ENCODE measurements at places on chromosomes 12 and 14.
A peak's percentile ranks its signal among the peaks of the same experiment; 100 is the strongest.

DNA sequence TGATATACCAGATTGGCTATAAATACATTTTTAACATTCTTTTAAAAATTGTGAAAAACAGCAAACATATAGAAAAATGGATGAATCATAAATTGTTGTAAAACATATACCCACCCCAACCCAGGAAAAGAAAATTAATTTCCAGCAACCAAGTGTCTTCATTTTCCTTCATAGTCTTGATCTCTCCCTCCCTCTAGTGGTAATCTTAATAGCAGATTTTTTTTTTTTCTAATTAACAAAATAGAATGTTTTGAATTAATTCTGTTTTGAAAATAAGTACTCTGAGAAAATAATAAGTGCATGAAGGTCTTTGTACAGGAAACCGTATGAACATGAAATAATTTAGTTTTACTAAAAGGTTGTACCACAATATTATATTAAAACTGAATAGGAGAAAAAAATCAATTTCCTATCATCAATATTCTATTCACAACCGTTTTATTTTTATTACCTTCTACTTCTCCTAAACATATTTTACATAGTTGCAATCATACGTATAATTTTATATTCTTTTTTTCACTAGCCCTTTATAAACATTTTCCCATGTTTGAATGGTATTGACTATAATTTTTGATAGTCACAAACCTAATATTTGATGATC is 7.0 kb downstream of the ETNK1 start:
- peak; percentile 52 for DNase-seq

DNA sequence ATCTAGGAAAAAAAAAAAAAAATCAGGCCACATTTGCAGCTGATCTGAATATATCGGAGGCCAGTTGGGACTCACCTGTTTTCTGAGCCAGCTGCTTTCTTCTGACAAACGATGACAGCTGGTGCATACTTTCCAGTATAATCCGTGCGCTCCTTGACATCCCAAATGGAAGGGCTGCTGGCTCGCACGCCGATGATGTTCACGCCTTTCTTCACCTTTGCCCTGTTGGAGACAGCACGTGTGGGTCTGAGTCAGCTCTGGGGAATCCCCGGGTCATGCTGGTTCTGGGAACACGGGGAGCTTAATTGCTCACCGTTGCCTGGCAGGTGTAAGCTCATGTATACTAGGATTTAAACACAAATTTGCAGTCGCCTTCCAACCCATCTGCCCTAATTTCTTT is 372.8 kb downstream of the TMEM132D start:
- no peak for DNase-seq

DNA sequence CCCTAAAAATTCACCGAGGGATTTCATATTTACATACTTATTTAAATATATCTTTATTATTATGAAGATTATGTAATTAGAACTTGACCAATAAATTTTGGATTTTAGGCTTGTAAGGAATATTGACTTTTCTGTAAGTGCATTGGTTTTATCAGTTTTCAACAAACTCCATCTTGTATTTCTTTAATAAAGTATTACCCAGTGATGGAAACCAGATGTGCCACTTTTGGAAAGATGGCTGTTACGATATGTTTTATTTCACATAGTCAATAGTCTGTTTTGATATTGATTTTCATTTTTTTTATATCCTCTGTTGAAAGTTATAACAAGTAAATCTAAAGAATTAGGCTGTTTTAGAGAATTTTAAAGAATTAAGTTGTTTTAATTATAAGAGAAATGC is 1.8 kb downstream of the MON2 start:
- DNase-seq, result no peak

- no peak for DNase-seq
Measured at GRCh38 chr12:102433304-102433703, 47.1 kb downstream of the IGF1 start.

DNA sequence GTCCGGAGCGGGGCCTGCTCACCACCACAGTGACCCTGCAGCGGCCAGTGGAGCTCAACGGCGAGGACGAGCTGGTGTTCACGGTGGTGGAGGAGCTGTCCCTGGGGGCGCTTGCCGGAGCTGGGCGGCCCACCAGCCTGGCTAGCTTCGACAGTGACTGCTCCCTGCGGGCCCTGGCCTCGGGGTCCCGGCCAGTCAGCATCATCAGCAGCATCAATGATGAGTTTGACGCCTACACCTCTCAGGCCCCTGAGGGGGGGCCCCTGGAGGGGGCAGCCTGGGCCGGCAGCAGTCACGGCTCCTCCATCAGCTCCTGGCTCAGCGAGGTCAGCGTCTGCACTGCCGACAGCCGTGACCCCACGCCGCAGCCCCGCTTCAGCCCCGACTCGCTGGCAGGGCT is 37.4 kb downstream of the KIF26A start:
- no peak for DNase-seq

- DNase-seq, result no peak
Measured at GRCh38 chr12:113054948-113055486, 1.5 kb upstream of the DTX1 start.
